ENCODE measurements at places on chromosomes 7 and 10. TPM values are rescaled to one million over a fixed set of nuclear protein-coding genes. Genes with fewer than 3 reads are reported as not detected.

Gene CFAP46
- total RNA-seq = 0.13 TPM

DNA sequence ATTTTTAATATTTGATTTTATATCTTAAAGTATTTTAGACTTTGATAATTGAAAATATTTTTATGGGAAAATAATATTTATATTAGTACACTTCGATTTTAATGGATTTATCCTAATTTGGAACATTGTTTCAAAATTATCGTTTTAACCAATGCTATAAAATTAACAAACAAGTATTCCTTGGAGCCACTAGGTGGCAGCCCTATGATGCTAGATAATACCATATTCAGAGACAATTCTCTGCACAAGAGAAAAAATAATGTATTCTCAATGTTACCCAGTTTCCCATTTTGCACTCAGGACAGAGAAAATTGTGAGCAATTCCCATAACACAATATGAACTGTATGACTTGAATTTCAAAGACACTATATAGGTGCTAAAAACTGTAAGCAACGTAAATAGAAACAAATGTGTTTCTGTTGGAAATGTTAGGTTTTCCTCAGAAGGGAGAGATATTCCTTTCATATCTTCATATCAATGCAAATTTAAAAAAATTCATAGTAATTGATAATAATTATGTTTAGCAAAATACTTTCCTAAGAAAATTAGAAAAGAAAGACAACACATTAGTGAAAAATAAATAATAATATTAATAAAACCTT, 237.8 kb downstream of the SEMA3E start:
- no peak for DNase-seq

Gene TBC1D12
- 18.0 TPM for total RNA-seq

Gene IDI2
- not detected for total RNA-seq

Gene MRPL32
- total RNA-seq = 47.2 TPM

DNA sequence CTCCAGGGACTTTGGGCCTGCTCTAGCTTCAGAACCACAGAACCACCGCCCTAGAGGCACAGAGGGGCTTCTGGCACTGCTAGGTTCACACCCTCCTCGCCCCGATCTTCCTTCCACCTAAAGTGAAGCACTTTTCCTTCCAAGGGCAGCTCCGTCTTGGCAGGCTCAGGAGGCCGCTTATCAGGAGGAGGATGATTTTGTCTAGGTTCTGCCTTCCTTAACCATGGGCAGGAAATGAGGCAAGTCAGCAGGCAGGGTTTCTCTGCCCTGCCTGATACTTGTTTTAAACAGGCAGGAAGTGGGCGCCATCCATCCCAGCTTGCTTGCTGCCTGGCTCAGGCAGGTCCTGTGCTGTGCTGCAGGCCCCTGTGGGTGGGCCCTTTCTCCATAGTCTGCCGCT, 8.3 kb upstream of the ATP6V0E2 start:
- DNase-seq = no peak

DNA sequence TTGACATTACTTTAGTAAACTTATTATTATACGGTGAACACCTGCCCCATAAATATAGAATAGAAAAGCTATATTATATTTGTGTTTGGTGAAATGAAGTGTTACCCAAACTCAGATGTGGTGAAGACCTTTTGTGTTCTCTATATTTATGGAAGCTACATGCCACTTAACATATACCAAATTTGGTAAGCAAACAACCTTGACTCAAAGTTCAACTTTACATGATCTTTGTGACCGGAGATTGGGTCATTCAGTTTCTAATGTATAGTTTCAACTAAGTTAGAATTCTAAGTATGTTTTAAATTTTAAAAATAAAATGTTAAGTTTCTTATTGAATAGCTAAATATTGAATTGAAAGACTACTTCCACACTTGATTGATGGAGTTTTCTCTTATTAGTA, 288.6 kb upstream of the SEMA3D start:
- no peak for DNase-seq

DNA sequence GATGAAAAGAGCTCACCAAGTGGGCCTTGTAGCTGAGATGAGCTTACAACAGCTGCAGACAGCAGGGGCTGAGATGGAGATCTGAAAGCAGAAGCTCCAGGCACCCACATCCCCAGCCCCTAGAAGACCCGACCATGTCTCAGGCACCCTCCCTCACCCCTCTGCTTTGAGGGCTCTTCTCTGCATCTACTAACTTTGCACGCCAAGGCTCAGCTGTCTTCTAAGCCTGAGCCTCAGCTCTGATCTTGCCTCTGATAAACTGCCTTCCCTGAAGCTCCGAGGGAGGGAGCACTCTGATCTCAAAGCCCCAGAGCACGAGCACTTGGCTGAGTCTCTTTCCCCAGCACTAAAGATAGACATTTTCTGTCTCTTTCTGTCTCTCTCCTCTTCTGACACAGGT, 42.0 kb downstream of the ANXA8 start:
- DNase-seq = no peak

- DNase-seq = no peak
These were observed 13.6 kb upstream of the STN1 start for GRCh38 chr10:103931603-103932002.

Gene C7orf57
- total RNA-seq = 0.24 TPM

Gene CRYGN
- total RNA-seq = not detected

GRCh38 chr10:44978570-44979280, at the start of gene DEPP1:
Gene DEPP1 (minus strand): TSS chr10:44978809. CDS start chr10:44978030, 779 bp downstream.
- DNase-seq = peak; percentile 95

DNA sequence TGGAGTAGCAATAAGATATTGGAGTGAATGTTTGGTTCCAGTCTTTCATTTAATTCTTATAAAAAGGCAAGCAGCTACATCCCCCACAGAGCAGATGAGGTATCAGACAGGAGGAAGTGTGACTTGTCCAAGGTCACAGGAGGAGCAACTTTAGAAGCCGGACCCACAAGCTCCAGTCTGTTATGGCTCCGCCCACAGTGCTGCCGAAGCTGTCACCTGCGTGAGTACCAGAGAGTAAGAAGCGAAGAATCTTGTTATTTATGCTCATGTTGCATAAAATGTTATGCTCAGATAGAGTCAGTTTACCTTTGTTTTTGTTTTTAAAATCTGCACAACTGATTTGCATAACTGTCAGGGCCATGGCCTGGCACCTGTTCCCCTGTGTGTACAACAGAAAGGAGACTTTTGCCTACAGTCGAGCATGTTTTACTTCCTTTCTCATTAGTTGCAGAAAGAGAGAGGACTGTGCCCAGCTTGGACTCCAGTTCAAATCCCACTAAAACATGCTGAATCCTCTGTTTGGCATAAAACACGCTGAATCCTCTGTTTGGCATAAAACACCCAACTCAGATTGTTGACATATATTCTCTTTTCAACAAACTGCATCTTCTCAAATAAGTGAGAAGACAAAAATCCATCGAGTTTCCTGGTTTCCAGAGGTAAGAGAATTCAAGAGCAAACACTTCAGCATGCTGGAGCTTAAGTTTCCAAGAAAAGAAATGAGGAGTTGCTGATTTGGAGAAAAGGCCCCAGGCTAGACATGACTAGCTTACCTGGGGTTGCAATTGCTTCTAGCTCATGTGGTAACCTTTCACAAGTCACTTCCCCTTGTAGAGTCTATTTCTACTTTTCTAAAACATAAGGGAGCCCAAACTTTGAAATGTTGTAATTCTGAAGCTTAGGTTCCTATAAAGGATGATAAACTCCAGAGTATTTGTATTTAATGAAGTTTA, 409.8 kb upstream of the ZMIZ1 start:
- DNase-seq = no peak

DNA sequence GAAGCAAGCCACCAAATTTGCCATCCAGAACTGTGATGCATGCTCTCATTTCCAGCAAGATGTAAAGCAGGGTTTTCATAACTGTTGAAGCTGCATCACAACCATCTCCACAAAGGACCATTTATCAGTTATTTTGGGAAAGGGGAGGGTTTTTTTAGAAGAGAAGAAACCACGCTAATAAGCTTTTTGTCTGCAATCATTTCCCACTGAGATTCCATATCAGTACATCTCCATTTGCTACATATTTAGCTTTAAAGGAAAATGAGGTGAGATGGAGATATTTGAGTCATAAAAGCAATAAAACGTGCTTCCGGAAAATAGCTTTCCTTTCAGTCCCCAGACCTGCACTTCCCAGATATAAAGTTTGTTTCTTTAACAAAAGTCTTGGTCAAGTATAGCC, 258.2 kb downstream of the FRMD4A start:
- DNase-seq = no peak

Gene TNRC18
- 90.9 TPM for total RNA-seq

All from colonic mucosa (tissue), 4 donors.